Activated CD8-positive, alpha-beta memory T cell treated with anti-CD3 and anti-CD28 coated beads for 1 hour (primary cell): ENCODE measurements at places on chromosomes 3 and 15.

GRCh38 chr15:94987085-94987484 is 755.7 kb downstream of the MCTP2 start:
- DNase-seq: no peak

DNA sequence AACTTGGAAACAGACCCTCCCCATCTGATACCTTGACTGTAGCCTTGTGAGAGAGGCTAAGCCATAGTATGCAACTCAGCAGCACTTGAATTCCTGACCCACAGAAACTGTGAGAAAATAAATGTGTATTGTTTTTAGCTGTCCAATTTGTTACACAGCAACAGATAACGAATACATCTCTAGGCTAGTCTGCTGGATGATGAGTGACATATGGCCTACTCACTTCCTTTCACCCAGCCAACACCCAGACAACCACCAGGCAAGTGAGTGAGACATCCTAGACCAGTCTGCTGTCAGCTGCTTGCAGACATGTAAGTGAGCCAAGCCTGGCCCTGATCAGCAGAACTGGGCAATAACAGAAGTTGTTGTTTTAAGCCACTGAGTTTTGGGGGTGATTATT is 19.2 kb upstream of the SMAD6 start:
- no peak for DNase-seq

GRCh38 chr3:184737641-184738505 is 26.0 kb upstream of the MAGEF1 start:
- no peak for DNase-seq

DNA sequence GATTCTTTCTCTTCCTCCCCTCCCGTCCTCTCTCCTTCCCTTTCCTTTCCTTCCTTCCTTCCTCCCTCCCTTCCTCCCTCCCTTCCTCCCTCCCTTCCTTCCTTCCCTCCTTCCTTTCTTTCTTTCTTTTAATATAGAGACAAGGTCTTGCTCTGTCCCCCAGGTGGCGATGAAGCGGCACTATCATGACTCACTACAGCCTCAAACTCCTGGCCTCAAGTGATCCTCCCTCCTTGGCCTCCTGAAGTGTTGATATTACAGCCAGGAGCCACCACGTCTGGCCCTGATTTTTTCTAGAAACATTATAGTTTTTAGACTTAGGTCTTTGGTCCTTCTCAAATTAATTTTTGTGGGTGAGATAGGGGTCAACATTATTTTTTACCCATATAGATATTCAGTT is 15.5 kb downstream of the GRM2 start:
- DNase-seq: no peak

GRCh38 chr3:20137647-20138046 is 48.4 kb downstream of the SGO1 start:
- no peak for DNase-seq

DNA sequence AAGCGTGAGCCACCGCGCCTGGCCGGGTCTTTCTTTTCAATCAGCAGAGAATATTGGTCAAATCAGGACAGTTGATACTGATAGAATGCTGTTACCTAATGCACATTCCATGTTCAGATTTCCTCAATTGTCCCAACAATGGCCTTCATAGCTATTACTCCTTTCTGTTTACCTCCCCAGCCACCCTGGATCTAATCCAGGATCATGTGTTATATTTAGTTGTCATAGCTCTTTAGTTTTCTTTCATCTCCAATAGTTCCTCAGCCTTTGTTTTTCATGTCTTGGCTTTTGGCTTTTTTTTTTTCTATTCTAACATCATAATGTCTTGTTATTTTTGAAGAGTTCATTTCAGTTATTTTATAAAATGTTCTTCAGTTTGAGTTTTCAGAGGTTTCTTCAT is 14.6 kb downstream of the USP3 start:
- DNase-seq: no peak

- peak; percentile 21 for DNase-seq
Measured at GRCh38 chr15:79184465-79184892, 93.9 kb upstream of the RASGRF1 start.
